ENCODE measurements at places on chromosomes 4 and X.

GRCh38 chrX:47232803-47233332 lies at the start of gene USP11:
Gene USP11, plus strand, starts transcription at chrX:47233009. Its CDS starts 35 bp downstream, at chrX:47233044.
- no peak for DNase-seq

- no peak for DNase-seq
Measured at GRCh38 chr4:154807042-154807630, 26.1 kb downstream of the RBM46 start.

DNA sequence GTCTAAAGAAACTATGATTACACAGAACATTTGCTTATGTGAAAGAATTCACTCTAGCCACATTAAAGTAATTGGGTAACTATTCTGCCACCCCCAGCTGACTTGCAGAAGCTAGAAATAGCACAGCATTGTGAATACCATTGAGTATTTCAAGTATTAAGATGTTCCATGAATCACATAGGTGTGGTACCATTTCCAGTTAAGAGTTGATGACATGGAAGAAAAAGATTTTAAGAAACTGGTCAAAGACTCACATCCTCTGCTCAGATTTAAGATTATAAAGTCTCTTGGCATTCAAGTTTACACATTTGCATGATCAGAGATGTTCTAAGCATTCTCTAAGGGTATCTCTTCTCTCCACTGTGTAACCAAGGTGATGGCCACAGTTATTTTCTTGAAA lies 287.5 kb downstream of the CAMK2D start:
- DNase-seq, result no peak

- DNase-seq, result no peak
Measured at GRCh38 chrX:84709987-84710386, 207.7 kb upstream of the HDX start.

DNA sequence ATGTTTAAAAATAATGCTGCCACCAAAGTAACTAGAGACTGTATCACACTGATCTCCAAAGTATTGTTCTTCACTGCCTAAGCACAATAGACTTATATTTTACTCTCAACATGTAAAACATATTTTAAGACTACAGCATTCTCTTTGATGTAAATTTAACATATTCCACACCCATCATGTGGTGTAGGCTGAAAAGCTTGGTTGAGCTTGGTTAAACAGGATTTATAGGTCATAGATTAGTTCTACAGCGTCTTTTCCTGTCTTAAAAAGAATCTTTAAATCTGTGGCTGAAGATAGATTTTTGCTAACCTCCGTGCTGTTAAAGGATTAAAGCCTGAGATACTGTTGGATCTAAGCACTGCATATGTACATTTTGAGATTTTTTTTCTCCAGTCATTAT lies 379.9 kb downstream of the SH2D1A start:
- no peak for DNase-seq

GRCh38 chrX:15873566-15873965 lies 19.0 kb upstream of the AP1S2 start:
- DNase-seq, result no peak
